GM23338 (cell line): ENCODE measurements at places on chromosomes 11 and 22. TPM values are rescaled to one million over a fixed set of nuclear protein-coding genes. Genes with fewer than 3 reads are reported as not detected.

GRCh38 chr11:83711106-83711527, 424.9 kb upstream of the CCDC90B start:
- DNase-seq, result no peak
- no peaks in the 10 kb centered on the region for H3K27me3 ChIP-seq
- no peak overlapping the region for H3K27ac ChIP-seq
- no peaks in the 10 kb centered on the region for H3K36me3 ChIP-seq

Gene HORMAD2
- total RNA-seq, result not detected in 2 replicates

DNA sequence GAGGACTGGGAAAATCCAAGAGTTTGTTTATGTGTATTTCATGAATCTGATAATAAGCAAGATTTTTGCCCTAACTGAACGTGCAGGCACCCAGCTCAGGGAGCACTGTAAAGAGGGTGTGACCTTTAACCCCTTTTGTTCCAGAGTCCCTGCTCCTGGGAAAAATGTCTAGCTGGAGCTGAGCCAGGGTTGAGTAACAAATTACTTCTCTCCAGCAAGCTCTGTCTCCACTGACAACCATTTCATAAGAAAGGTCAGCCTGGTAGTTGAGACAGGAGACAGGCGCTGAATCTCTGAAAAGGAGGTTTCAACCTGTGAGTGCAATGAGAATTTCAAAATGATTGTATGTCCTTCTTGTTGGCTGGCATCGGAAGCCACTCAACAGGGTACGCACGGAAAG, 156.4 kb upstream of the NARS2 start:
- H3K27ac ChIP-seq, result no peak overlapping the region
- no peaks in the 10 kb centered on the region for H3K4me1 ChIP-seq
- H3K36me3 ChIP-seq, result no peaks in the 10 kb centered on the region
- DNase-seq, result no peak
- H3K27me3 ChIP-seq, result no peaks in the 10 kb centered on the region
- no peak overlapping the region for H3K4me3 ChIP-seq

Gene DBX1
- not detected in 2 replicates for total RNA-seq
